ENCODE measurements at places on chromosomes 3 and 15.

DNA sequence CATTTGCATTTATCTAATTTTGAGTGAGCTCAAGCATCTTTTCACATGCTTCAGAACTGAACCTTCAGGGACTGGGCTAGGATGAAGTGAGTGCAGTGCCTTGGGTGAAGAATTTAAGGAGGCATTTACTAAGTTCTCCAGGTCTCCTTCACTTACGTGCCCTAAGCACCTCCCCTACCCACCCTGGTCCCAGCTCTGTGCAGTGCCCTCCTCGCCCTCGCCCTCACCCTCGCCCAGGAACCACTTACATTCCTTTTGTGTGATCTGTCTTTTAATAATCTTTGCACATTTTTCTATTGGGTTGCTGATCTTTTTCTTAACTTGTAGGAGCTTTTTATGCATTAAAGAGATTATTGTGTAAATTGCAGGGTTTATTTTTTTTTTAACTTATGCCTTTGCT is 322.6 kb downstream of the THSD4 start:
- DNase-seq = no peak

DNA sequence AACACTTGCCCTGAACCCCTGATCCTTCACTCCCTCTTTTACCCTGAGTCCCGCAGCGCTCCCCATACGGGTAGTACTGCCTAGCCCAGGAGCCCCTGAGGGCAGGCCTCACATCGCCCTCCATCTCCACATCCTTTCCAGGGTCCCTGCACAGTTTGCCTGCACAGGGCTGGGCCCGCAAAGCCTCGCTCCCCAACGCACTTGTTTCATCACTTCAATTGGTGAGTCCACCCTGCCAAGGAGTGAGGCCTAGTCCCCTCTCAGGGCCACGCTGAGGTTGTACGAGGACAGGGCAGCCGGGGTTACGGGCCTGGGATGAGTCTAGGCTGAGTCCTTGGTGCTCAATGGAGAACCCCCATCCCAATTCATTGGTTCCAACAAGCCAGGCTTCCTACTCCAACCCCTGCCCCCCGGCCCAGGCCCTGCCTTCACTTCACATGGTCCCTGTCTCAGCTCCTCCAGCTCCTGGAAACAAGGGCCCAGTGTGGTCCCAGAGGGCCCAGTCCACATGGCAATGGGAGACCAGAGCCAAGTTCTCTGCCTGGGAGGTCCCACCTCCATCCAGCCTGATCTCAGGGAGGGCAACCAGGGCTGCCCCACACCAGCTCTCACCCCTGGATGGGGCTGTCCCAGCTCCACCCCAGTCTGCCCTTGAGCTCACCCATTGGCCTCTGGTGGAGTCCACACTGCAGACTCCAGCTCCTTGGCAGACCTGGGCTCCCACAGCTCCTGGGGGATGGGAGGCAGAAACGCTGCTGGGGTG is 12.4 kb upstream of the CLK3 start:
- DNase-seq = no peak

DNA sequence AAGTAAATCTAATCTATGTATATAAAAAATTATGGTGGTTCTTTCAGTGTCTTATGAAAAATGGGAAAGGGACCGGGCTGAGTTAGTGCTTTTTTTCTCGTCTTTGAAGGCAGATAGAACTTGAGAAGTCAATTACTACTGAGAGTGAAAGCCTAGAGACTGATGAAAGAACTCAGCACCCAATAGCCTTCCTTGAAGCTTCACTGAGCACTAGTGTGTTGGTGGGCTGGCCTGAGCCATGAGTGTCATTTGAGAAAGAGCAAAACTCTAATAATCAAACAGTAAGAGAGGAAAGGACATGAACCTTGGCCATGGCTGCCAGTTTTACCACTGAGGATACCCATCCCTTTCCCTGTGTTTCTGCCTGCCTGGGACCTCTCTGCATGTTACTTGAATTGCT is 428.3 kb upstream of the RASGRP1 start:
- no peak for DNase-seq

DNA sequence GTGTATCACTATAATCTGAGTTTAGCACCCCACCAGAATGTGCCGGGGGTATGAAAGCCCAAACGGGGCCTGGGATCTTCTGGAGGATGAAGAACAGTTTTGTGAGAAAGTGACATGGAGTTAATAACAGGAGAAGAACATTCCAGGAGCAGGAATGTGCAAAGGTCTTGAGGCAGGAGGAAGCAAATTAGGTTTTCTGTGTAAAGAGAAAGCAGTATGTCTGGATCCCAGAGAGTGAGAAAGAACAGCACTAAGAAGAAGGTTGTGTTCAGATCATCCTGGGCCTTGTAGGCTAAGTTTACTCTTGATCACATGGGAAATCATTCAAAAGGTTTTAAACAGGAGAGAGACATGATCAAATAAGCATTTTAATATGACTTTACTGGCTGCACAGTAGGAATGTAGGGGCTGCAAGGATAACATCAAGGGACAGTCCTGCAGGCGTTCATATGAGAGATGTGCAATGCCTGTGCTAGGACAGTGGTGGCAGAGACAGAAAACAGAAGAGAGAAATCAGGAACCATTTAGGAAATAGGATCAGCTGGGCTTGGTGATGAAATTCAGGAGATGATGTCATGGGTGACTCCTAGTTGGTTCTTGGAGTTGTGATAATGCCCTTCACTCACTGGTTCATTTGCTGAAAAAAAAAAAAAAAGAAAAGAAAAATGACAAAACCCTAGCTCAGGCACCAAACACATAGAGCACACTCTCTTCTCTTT is 113.5 kb downstream of the TNIK start:
- no peak for DNase-seq

GRCh38 chr15:77904901-77905300 is 172.6 kb downstream of the TBC1D2B start:
- DNase-seq = no peak

GRCh38 chr15:69976366-69976994 is 121.2 kb downstream of the TLE3 start:
- DNase-seq = no peak

DNA sequence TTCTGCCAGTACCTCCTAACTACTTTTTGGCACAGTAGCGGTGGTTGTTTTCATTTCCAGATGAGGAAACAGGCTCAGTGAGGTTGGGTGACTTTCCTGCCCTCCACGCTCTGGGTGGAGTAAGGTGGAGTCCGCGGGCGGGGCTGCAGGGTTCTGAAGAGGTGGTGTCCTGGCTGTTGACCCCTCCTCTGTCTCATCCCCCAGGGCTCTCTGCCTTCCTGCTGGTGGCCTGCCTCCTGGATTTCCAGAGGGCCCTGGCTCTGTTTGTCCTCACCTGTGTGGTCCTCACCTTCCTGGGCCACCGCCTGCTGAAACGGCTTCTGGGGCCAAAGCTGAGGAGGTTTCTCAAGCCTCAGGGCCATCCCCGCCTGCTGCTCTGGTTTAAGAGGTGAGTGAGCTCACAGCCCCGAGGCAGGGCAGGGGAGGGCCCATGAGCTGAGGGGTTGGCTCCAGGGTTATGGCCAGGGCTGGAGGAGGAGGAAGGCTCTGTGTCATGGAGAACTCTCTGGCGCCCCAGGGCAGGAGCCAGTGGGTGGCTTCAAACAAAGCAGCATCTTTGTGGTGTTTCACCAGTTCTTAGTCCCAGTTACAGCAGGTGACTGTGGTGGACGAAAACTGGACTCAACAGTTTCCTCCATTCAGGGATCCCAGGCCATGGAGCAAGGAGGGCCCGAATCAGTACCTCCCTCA is 10.4 kb downstream of the SLC28A1 start:
- DNase-seq = no peak

GRCh38 chr3:111808439-111808838 is 50.6 kb upstream of the PHLDB2 start:
- DNase-seq = no peak

DNA sequence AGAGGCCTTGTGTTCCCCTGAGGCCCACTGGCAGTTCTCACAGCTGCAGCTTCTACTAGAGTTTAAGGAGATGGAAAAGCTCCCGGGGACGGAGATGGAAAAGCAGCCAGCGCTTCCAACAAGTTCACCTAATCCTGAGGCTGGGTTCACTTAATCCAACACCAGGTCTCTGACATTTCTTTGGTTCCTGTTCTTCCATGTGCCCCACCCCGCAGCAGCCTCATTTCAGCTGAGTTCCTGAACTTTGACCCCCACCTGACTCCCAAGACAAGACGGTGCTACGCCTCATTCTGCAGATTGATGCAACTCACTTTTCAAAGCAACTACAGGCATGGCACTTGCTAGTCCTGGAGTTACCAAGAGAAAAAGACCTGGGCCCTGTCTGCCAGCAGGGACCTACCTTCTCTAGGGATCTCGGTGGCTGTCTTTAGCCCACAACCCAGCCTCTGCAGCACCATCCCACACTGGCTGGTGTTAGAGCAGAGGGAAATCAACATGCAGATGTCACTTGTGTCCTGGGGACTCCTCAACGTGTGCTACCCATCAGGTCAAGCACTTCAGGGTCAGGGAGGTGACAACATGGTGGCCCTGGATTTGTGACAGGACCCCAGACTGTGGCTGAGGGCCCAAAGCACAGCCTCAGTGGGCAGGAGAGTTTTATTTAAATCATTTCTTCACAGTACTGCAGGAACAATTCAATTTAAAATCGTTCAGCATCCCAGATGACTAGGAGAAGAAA is 406.1 kb downstream of the VPS13C start:
- DNase-seq = no peak

DNA sequence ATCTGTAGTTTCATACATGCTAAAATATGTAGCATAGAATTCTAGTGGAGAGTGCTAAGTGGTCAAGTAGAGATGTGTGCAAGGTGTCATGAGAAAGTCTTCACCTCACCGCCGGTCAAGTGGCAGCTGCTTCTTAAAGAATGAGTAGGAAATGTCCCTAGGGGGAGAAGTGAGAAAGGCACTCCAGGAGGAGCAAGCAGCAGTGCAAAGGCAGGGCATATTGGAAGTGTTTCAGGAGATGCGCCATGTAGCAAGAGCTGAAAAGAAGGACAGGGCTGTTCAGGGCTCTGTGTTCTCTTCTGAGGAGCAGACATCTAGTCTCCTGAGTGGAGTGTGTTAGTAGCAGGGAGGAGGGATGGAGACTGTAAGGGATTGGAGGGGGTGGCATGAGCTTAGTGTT is 312.4 kb upstream of the SEMA6D start:
- no peak for DNase-seq

- no peak for DNase-seq
Measured at GRCh38 chr3:75136100-75136897, 521.8 kb upstream of the CNTN3 start.

GRCh38 chr15:32959077-32959476 is 235.4 kb downstream of the FMN1 start:
- DNase-seq = no peak

DNA sequence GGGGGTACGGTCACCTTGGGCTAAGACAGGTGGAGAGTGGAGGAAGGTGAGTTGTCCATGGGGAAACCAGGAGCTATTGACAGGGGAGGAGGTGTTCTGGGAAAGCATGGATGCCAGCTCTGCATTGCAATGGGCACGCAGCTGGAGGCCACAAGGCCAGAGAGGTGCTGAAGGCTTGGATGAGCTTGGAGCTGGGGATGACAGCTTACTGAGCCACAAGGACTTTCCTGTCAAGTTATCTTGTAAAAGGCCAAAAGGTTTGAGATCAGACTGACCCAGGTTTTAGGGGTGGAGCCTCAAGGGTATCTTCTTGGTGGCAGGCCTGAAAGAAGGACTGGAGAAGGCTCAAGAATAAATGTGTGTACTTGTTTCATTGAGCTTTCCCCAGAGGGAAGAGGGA is 115.2 kb downstream of the ASB7 start:
- DNase-seq = no peak

- DNase-seq = no peak
Measured at GRCh38 chr3:56288258-56288657, 180.0 kb downstream of the ERC2 start.

DNA sequence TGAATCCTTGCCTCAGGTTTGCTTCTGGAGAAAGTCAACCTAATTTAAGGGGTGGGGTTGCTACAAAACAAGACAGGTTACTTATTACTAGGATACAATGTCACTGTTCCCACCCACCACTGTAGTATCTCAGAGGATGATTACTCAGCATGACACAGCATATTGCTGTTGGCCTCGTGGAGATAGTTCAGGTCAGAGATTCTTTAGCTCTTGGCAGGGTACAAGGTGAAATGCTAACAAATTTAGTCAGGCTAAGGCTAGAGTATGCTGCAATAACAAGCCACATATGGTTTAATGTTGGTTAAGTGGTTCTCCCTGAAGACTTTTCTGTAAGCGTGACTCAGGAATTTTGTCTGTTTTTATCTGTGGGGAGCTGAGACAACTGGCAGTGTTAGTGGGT is 161.8 kb downstream of the EDEM1 start:
- DNase-seq = no peak

- DNase-seq = no peak
Measured at GRCh38 chr3:23385327-23385726, 182.2 kb downstream of the UBE2E2 start.

GRCh38 chr15:62109982-62110851 is 43.4 kb downstream of the C2CD4A start:
- no peak for DNase-seq
